Stimulated activated naive B cell treated with anti-CD40 and anti-IgM and Interleukin-4, amounts not matched to agents 10 μg/mL and 1 μg/mL and 100 μg/mL, for 72 hours (primary cell): ENCODE measurements at places on chromosomes 5 and 9.

DNA sequence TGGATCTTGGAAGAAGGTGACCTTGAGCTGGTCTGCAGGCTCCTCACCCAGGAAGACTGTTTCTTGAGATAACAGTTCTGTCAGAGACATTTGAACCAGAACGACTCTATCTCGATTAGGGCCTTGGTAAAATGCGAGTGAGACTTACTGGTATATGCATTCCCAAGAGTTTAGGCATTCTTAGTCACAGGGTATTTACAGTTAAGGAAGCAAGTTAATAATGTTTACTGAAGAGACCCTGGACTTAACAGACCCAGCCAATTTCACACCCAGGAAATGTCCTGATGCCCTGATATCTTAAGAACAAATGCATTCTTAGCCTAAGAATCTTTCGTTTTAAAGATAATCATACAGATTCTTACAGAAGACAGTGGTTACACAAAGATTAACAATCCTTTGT lies 1867.2 kb upstream of the C9orf72 start:
- no peak for DNase-seq

DNA sequence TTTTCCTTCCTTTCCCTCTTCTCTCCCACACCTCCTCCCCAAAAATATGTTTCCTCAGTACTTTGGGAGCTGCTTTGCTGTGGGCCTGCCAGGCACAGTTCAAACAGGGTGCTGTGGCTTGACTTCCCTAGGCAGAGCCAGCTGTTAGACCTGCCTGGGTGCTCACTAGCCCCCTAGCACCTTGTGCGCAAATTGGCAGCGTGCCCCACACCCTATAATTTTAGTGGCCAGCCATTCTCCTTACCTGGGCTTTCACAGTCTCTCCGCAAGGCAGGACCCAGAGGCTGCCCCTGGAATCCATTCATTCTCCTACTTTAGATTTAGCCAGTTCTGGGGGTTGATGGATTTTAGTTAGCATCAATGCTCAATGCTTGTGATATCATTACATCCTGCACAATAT lies 72.3 kb downstream of the ANGPTL2 start:
- DNase-seq, result no peak

DNA sequence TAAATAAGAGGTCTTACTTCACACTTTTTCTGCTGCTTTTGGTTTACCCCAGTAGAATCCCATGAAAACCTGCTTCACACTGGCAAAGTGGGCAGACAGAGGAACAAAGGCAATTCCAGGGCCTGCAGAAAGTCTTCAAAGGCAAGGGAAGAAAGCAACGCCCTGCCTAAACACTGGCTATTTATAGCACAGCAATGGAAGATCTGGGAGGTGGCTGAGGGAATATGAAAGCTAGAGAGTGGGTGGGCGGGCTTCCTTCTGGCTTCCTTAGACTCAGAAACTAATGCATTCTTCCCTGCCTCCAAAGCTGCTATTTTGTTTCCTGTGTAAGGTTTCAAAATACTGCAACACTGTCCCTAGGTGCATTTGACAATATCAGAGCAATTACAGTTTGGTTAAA lies 46.8 kb downstream of the ELAVL2 start:
- DNase-seq, result no peak

DNA sequence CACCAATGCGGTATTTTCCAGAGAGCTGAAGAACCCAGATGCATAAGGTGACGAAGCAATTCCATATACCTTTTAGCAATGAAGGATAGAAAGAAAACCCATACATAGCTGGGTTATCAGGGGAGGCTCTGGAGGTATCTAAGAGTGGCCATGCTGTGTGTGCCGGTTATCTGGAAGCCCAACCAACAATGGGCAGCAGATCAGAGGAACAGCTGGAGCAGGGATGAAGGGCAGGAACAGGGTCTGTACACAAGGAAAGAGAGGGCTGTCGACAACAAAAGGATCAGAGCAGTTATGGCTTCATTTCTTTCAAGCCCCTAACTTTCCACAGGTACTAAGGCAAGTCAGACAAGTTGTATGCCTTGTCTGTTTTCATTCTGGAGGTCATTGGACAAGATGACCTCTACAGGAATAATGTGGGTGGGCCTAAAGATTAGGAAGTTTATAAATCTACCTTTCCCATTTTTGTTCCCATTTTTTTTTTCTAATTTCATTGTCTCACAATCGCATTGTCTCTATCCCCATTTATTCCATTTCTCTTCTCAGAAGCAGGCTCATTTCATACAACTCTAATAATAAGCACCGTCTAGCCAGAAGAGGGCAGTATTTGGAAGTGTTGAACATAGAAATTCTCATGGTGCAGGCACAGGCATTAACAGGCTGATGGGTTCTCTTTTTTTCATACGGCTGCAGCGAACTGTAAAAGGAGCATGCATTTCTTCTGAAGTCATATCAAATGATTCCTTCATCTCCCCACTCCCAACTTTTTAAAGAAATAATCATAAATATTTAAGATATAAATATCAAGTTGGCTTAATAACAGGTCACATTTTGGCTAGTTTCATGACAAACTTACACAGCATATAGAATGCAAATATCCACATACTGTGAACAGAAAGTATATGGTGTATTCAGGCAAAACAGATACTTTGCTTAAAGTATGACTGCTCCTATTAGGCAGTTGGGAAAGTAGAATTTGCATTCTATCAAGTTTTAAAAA lies 63.5 kb downstream of the ZNF474 start:
- DNase-seq, result no peak

DNA sequence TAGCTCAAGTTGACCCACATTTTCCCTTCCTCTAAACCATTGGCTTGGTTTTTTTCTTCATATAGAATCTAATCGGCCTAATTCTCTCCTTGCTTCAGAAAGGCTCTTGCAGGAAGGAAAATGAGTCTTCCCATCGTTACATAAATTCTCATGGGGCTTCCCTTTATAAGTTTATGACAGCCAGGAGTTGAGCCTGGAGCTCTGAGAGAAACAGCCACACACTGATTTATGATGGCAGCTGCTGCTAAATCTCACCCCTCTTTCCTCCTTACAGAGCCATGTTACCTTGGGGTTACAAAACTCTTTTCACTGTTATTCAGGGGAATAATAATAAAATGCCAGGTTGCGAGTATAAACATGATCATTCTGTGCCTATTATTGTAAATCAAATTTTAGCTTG lies 5.2 kb upstream of the RNF14 start:
- DNase-seq, result no peak

DNA sequence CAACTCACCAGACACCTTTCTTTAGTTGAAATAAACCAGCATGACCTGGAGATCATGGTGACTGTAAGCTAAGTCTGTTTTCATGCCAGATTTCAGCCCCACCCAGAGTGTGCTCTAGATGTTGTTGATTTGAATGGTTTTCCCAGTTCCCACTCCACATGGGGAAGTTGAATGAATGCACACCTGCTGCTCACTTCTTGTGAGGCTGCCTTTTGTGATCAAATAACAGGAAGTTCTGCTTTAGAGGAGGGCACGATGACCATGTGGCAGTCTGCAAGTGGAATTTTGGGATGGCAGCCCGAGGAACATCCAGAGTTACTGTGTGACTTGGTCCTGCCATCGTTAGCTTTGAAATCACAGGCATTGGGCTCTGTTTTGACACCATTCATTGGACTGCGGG lies 18.7 kb downstream of the SLC46A2 start:
- DNase-seq, result no peak

GRCh38 chr5:59661954-59662615 lies 231.4 kb downstream of the PDE4D start:
- DNase-seq, result no peak

DNA sequence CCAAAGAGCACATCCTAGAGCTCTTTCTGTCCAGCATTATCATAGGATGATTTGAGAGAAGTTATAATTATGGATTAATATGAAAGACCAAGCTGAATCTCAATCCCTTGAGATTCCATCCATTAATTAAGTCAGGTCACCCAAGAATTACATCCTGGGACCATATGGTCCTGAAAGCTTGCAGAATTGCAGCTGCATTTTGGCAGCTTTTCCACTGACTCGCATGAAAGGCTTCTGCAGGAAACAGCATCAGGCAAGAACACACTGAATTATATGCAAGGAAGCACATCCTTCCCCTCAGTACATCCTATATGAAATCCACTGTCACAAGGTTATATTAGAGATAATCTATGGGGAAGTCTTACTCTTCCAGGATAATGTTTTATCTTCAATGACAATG lies 109.1 kb upstream of the CTNND2 start:
- DNase-seq, result no peak

DNA sequence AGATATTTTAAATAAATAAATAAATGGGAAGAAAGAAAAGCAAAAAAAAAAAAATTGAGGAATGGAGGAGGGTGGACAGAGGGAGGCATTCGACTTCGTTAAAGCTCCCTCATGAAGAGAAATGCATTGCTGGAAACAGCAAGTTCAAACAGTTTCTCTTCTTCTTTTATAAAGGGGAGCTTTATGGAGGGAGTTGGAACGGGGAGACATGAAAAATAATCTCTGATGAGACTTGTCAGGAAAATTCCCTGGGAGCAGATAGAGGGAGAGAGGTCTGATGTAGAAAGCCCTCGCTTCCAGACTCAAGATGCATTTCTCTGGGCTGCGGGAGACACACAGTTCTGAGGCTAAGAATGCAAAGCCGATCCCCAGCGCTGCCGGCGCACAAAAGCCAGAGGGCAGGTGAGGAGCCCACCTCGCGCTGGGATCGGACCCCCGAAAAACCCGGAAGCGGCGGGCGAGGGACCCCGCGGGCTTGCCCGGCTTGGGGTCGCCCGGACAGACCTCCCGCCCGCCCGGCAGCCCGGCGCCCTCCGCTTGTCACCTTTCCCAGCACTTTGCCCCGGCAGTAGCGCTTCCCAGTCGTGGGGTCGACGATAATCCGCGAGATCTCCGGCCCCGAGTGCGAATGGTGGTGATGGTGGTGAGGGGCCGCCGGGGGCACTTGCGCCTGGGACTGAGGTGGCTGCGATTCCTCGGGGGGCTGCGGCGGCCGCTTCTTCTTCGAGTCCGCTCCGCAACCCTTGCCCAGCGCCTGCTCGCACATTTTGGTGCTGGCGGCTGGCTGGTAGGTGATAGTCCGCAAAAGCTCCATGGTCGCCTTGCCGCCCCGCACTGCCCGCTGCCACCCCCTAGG lies 512 bp downstream of the PLK2 start:
- peak; percentile 18 for DNase-seq

GRCh38 chr5:126658561-126658960 lies 57.8 kb downstream of the PHAX start:
- no peak for DNase-seq

- no peak for DNase-seq
Measured at GRCh38 chr5:74538206-74538661, 102.3 kb downstream of the ENC1 start.

GRCh38 chr5:17037751-17038150 lies 101.7 kb upstream of the MYO10 start:
- no peak for DNase-seq

DNA sequence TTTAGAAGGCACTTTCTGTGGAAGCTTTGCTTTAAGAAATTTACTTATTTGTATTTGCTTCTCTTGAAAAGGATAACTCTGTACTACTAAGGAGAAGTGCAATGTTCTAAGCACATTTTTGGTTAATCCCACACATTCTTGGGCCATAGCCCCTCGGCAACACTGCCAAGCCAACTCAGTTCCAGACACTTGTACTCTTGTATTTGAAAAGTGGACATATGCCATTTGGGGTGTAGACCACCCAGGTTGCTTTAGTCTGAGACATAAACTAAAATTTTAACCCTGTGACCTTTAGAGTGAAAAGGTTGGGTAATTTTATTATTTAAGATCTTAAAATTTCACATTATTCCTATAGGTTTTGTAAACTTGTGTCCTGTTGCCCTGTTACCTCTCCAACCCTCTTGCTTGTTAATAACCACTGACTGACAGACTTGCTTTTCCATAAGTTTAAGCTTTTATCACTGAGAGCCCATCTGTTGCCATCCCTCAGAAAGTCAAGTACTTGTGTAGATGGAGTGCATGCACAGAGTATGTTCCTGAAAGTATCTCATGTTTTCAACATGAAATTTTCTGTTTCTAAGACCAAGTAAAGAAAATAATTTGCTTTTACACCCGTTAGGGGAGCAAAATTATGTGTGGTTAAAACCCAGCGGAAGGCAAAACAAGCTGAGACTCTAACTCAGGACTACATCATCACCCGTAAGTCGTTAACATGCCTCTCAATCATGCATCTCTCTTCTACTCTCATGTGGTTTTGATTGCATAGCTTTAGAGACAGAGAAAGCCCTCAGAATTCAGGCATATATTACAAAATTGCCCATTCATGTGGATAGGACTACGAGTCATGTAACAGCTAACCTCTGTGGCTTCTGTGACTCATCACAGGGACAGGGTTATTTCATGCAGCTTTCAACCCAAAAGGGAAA lies 117.3 kb downstream of the GDNF start:
- DNase-seq, result no peak

DNA sequence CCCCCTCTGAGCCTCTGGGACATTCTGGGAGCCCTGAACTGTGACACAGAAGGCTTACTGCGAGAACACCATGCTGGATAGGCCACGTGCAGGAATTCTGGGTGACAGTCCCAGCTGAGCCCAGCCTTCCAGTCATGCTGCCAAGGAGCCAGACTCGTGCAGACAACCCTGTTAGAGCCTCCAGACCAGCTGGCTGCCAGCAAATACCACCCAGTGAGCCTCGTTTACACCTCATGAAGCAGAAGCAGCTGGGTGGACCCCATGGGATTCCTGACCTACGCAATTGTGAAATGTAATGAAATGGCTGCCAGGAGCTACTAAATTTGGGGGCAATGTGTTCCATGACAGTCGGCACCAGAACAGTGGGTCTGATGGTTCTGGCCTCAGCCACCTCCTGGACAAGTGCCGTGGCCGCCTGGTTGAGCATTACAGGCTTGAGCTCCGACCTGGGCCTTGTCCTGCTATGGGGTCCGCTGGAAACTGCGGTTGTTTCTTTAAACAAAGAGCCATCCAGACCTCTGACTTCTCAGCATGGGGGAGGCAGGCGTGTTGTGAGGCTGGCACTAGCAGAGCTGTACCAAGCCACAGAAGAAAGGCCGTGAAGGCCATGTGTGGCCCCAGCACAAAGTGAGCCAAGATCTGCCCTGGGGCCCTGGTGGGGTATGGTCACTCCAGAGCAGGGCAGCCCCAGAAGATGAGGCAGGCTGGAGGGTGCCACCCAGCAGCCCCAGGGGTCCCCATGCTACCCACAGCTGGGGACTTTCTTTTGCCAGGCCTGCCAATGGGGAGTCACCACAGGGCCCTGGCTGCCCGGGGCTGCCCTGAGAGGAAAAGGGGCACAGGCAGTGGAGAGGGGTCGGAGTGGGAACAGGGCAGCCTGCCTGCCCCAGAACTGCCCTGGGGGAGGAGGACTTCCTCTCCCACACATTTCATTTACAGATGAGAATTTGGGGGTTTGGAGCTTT lies 19.3 kb upstream of the RXRA start:
- DNase-seq, result no peak

- no peak for DNase-seq
Measured at GRCh38 chr9:123395276-123395688, 39.3 kb downstream of the CRB2 start.

DNA sequence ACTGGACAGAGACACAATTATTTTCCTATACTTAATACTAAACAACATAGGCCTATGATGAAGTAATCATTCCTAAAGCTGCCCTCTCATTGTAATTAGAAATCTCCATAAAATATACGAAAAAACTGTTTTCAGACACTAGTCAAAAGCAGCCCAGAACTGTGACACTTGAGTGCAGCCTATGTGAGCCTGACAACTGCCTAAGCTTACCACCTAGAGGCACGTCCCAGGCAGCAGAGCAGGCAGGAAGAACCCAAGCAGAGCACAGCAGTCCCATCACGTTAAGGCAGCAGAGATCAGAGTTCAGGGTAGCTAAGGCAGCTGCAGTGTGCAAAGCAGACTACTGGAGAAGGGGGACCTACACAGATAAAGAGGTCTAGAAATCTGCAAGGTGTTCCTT lies 46.4 kb downstream of the GOLPH3 start:
- DNase-seq, result no peak
